CD4-positive, alpha-beta T cell (primary cell): ENCODE measurements at places on chromosomes 1 and 21.

DNA sequence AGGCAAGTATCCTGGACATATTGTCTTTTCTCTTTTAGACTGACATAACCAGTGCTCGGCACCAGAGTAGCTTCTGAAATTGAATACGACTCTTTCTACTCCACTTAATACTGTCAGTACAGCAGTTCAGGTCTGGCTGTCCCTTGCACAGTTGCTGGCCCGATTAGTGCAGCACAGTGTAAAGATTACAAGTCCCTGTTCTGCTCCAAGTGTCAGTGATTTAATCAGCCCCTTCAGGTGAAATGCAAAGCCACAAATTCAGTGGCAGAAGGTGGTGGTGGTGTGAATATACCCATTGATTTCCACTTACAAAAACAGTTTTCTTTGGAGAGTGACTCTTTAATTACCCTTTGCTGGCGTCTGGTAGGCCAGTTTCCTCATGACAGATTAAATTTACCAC, 545.4 kb downstream of the ADGRL2 start:
- no peak for DNase-seq

GRCh38 chr1:230067419-230067870, 407 bp downstream of the GALNT2 start:
- DNase-seq, result no peak

DNA sequence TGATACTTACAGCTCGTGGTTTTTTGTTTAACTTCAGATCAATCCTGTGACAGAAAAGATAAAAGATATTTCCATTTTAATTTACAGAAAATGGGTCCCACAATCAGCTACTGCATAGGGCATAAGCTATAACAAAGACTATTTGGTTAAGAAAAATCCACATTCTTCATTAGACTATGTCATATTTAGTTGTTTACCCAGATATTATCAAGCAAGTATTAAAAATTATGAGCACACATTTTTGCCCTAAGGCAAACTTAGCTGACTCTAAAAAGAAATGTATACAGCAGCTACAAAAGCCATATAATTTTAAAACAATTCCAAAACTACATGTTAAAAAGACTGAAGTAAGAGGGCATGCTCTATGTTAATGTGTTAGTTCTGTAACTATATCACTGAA, 18.7 kb downstream of the MEAF6 start:
- no peak for DNase-seq

- no peak for DNase-seq
Observed at GRCh38 chr1:209642816-209643215, 9.4 kb downstream of the LAMB3 start.

GRCh38 chr1:45787905-45788304, 15.5 kb upstream of the MAST2 start:
- no peak for DNase-seq

- DNase-seq, result no peak
Observed at GRCh38 chr1:234684856-234685255, 74.9 kb upstream of the IRF2BP2 start.

- no peak for DNase-seq
Observed at GRCh38 chr1:162663086-162663485, 30.8 kb downstream of the DDR2 start.

DNA sequence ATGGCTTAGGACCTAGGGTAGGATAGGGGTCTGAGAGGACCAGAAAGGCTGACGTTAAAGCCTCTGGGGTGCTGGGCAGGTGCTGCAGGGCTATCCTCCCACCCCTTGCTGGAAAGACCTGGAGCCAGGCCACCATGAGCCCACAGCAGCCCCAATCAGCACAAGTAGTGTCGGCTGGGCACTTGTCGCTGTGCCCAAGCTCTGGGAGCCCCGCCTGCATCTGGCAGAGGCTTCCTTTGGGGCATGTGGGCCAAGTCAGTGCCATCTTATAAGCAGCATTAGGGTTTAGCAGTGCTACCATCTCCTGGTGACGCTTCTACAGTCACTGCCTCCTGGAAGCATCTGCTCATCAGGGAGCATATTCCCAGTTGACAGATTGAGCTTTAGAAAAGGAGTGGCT, 31.3 kb downstream of the MAN1C1 start:
- no peak for DNase-seq

DNA sequence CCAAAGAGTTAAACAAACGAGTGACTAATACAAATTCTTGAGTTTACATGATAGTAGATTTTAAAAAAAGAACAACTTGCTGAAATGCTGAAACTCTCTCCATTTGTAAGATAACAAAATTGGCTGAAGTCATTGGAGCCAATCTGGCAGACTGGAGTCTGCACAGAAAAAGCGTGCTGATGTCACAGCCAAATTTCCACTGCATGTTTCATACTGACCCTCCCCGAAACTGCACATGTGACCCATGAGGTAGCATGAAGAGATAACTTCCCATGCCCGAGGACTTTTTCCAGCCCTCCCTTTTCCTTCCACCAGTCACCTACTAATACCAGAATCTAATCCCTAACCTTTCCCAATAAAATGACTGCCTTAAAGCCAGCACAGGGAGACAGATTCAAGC, 1.2 kb upstream of the LELP1 start:
- DNase-seq, result no peak

DNA sequence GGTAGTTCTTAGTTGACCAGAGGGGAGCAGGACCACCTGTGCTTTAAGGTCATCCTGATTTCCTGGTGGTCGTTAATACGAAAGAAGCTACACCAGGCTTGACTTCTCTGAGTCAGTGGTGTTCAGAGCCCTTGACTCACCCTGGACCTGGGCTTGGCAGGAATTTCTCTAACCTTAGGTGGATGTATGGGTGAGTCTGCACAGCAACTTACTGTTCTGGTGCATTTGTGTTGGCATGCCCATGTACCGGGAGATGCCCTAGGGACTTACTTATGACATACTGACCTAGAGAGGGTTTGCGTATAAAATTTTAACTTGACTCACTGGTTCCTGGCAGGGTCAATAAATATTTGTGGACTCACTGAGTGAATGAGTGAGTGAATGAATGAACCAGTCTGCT, 304.6 kb downstream of the DISC1 start:
- no peak for DNase-seq

GRCh38 chr1:247291833-247292561, 36.1 kb downstream of the VN1R5 start:
- no peak for DNase-seq

DNA sequence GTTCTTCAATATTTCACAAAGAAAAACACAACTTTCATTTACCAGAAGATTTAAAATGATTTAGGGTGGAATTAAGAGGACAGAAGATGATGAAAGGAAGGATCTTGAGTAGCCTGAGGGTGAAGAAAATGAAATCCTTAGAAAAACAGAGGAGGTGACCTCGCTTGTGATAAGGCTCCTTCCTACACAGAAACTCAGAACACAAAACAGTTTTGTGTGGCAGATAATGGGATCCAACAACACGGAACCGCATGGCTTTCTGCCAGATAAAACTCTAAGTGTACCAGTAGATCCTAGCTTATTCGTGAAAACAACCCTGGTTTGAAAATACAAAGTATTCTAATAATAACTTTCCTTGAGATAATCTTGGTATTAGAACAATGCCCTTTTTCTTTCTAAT, 74.0 kb upstream of the EXO1 start:
- no peak for DNase-seq

GRCh38 chr1:107976431-107976830, 11.5 kb upstream of the VAV3 start:
- no peak for DNase-seq

GRCh38 chr1:241443561-241443960, 76.0 kb downstream of the FH start:
- DNase-seq, result no peak

- DNase-seq, result no peak
Observed at GRCh38 chr21:32315511-32316281, 17.0 kb downstream of the MRAP start.

DNA sequence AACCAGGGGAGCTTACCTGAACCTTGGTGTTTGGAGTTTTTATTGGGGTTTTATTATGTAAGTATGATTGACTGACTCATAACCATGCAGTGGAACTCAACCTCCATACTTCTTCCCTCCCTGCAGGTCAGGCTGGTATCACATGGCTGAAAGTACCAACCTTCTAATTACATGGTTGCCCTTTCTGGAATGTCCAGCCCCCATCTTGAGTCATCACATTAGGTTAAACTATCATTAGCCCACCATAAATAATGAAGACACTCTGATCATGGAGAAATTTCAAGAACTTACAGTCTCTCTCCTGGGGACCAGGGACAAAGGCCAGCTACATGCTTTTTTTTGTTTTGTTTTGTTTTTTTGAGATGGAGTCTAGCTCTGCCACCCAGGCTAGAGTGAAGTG, 19.2 kb upstream of the DPH5 start:
- DNase-seq, result no peak

DNA sequence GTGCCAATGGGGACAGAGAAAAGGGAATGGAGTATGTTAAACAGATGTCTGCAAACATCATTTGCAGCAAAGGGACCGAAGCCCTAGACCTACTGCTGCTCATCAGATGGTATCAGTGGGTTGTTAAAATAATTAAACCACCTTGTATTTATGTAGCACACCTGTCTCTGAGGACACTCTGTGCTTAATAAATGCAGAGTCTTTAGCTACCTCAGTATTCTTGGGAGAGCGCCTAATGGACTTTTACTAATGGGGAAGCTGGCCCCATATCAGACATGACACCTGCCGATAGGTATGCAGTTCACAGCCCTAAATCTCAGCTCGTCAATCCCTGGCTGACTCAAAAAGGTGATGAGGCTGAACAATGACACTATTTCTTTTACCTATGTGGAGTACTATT, 54.4 kb downstream of the SYT6 start:
- DNase-seq, result no peak

DNA sequence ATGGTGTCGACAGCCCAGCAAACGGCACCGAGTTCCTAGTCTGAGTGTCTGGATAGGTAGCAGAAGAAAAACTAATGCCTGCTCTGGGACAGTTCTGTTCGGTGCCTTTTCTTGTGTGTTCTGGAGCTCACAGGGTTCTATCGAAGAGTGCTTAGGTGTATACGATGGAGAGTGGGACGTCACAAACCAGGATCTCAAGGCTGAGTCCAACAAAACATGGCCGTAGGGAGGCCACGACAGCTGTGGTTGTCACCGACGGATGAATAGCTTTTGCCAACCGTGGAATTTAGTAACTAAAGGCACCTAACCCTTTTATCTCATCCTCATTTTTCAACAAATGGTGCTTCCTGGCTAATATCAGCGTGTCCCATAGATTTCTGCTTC, 635 bp upstream of the SYNJ1 start:
- no peak for DNase-seq

DNA sequence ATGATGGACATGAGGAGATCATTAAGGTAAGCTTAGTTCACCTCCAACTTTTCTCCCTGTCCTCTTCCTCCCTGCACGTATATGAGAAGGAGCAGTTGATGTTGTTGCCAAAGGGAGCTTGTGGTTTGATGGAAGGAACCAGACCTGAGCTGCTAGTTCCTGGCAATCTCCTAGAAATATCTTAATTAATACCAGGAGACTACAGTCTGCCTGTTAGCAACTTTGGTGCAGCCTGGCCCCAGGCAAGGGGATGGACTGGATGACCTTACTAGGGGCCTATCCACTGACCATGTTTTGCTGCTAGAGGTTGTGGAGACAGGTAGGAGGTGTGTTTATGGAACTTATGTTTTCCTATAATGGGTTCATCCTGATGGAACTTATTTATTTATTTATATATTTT, 22.6 kb downstream of the TUFT1 start:
- no peak for DNase-seq

DNA sequence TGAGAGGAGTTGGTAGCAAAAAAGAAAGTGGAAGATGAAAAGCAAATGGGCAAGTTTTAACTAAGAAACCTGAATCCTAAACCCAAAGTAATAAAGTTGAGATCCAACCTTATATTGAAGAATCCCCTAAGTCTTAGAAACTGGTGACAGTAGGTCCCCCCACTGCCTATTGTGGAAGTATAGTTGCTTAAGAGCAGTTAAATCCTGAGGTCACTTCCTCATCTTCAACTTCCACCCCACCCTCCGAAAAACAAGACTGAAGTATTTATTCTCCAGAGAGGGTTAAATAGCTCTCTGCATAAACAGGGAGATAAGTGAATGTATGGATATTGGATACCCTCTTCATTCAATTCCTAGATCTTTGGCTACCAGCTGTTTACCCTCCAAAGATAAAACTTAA, 3.3 kb upstream of the DSTYK start:
- DNase-seq, result no peak

GRCh38 chr1:37437087-37437486, 37.3 kb upstream of the ZC3H12A start:
- no peak for DNase-seq
